ENCODE measurements at places on chromosomes 5 and 9.

- DNase-seq = no peak
Observed at GRCh38 chr5:64625678-64626077, 64.6 kb upstream of the SHISAL2B start.

DNA sequence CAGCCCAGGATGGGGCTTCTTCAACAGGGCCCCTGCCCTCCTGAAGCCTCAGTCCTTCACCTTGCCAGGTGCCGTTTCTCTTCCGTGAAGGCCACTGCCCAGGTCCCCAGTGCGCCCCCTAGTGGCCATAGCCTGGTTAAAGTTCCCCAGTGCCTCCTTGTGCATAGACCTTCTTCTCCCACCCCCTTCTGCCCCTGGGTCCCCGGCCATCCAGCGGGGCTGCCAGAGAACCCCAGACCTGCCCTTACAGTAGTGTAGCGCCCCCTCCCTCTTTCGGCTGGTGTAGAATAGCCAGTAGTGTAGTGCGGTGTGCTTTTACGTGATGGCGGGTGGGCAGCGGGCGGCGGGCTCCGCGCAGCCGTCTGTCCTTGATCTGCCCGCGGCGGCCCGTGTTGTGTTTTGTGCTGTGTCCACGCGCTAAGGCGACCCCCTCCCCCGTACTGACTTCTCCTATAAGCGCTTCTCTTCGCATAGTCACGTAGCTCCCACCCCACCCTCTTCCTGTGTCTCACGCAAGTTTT is 23.6 kb downstream of the PCDHGC5 start:
- DNase-seq = peak; percentile 83

- peak; percentile 30 for DNase-seq
Observed at GRCh38 chr5:100430268-100431195, 104.6 kb upstream of the FAM174A start.

GRCh38 chr5:127988146-127988760 is 95.3 kb upstream of the SLC12A2 start:
- DNase-seq = no peak

- no peak for DNase-seq
Observed at GRCh38 chr5:55141945-55142690, 17.9 kb upstream of the GPX8 start.

DNA sequence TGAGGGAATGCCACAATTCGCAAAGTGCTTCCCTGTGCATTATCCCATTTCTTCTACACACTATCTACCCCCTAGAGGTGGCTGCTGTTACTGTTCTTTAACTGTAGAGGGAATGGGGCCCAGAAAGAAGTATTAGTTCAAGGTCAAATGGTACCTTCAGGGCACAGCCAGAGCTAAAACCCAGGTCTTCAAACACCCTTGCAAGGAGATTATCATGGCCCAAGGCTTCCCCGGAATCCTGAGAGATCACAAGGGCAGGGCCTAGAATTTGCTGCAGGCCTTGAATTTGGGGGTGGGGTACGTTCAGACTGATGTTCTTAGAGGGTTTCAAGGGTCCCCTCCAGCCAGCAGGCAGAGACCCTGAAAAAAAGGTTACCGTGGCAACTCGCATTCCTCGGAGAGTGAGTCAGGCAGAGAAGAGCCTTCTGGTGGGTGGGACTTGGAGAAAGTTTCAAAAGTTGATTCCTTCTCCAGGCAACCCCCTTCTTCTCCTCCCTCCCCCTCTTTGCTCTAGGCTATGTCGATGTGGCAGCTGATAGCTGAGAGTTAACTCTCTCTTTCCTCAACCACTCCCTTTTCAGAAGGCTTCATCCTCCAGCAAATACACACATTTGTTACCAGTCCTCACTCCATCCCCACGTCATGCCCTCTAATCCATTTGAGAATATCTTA is 1.9 kb downstream of the SPARC start:
- no peak for DNase-seq

DNA sequence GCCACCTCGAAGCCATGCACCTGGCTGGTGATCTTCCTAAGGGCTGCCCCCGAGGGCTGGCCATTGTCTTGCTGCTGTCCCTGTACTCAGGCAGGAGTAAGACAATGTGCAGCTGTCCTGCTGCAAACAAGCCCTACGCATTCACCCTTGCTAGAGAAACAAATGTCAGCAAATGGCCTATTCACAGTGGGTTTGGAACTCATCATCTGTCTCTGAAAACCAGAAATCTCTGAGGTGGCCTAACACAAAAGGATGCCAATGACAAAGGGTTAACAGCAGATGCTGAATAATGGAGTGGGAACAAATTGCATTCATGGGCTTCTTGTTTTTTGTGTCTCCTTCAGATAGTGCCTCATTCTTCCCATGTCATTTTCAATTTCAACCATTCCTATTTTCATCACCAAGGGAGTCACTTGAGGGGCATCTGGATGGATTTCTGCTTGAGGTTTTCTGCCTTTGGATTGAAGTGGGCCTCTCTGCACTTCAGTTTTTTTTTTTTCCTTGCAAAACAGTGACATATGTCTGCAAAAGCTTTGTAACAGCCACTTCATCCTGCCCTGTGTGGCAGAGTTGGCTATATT is 261.6 kb upstream of the VLDLR start:
- no peak for DNase-seq

- no peak for DNase-seq
Observed at GRCh38 chr5:138022912-138023311, 10.0 kb downstream of the FAM13B start.

DNA sequence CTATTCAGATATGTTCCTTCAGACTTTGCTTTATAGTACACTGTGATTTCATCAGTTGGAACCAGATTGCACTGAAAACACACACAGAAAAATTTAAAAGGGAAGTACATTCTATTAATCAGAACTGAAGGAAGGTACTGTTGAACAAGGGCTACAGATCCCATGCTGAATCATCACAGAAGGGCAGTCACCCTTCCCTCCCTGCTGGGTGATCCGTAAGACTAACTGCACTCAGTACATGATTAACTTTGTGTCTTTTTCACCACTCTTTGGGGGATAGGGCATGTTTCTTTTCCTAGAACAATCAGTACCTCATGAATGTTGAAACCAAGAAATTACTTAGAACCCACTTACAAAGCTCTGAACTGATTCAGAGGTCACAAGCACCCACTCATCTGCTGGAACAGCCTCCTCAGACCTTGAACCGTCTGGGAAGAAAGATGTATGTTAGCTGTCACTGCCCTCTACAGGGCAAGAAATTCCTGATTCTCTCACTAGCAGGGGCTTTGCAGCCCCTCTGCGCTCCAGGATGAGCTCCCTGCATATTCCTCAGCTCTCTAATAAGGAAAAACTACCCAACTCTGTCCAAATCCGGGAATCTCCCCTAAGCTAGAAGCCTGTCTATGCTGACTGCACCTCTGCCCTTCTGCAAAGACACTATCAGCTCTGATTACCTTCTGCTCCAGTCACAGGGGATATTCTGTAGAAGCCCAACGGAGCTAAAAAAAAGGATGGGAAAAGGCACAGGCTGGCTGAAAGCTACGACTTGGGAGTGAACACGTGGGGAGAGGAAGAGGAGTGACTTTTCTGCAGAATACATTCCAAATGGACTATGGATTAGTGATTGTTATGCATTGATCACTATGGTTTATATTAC is 51.0 kb downstream of the IARS1 start:
- no peak for DNase-seq

- no peak for DNase-seq
Observed at GRCh38 chr5:135546912-135547311, 11.1 kb upstream of the NEUROG1 start.

DNA sequence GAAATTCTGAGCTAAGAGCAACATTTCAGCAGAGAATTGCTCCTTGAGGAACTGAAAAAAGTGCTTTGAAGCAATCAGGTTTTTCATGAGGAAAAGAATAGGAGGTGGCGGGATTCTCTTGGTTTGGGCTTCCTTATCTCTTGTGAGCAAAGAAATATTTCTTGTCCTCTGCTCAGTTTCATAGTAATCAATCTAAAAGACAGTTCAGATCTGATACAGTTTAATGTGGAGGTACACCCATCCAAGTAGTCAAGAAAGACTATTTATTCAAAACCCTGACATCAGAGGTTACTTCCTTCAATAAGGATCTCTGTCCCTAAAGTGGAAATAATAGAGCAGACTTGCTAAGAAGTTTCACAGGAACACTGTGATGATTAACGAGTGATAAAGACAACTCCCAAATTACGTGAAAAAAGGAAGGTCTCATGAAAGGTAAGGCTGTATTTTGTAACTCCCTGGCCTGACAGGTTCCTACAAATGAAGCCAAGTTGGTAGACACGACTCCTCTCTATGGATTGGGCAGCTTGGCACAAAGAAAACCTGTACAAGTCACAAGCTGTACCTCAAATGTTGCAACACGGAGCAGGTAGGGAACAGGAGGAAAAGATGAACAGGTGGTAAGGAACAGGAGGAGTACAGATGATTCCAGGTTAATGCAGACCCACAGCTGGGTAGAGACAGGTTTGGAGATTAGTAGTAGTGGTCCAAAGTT is 94.1 kb downstream of the SUSD1 start:
- no peak for DNase-seq

DNA sequence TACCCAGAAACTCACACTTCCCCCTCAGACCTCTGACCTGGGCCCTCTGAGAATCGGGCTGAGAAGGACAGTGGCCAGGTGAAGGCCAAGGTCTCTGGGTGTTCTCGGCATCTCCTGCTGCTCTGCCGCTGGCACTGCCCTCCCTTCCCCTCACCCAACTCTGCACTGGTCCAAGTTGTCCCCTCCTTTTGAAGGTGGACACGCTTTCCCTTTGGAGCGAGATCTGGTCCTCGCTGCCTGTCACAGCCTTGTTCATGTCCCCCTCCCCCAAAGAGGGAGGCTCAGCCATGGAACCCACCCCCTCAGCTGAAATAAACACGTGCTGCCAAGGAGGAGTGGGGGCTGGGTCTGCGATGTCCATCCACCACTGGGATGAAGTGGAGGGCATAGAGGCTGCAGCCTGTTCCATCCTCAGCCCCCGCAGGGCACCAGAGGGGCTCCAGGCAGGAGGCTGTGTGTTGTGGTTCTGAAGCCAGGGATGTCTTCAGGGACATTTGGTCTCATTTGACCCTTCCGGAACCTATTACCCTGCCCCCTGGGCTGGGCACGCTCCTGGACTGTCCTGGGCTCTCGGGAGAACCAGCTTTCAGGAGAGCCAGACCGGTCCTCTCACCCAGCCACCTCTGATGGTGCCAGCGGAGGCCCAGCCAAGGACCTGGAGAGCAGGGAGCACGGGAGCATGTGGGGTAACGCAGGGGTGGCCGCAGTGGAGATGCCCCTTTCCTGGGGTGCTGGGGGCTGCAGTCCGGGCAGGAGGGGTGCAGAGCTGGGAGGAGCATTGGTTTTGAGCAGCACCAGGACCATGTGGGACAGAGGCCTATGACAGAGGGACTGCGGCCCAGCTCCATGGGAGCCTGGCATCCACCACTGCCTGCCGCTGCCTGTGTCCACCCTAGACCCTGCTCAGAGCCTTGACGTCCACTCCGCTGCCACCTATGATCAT is 4.7 kb upstream of the LCN2 start:
- no peak for DNase-seq

DNA sequence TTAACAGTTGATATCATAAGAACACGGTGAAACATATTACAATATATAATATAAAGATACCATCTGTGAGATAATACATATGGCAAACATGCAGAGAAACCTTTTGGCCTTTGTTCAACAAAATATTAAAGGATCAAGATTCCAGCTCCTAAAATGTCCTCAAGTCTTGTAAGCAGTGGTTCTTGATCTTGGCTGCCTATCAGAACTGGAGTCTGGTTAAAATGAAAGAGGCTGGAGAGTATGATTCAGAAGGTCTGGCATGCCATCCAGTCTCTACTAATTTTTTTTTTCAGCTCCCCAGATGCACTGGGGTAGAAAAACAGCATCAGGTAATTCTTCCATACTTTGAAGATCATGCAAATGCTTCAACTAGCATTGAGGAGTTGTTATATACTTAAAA is 83.2 kb downstream of the TNC start:
- DNase-seq = no peak

DNA sequence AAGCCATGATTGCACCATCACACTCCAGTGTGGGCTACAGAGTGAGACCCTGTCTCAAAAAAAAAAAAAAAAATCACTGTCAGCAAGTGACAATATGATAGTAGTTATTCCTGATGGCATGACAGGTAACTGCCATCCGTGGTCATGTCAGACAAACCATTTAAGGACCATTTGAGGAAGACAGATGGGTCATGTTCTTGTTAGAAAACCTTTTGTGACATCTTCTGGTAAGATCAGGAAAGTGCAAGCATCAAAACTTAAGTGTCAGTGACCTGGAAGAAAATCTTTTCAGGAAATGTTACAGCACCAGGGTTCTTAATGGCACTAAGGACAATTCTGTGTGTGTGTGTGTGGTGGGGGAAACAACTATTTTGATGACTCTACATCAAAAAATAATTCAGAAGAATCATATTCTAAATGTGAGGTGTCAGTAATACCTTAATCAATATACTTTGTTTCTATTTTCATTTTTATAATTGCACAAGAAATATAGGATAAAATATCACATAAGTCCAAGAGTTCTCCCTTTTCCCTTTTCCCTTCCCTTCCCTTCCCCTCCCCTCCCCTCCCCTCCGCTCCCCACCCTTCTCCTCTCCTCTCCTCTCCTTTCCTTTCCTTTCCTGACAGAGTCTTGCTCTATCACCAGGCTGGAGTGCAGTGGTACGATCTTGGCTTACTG is 17.8 kb downstream of the SLC38A9 start:
- no peak for DNase-seq

DNA sequence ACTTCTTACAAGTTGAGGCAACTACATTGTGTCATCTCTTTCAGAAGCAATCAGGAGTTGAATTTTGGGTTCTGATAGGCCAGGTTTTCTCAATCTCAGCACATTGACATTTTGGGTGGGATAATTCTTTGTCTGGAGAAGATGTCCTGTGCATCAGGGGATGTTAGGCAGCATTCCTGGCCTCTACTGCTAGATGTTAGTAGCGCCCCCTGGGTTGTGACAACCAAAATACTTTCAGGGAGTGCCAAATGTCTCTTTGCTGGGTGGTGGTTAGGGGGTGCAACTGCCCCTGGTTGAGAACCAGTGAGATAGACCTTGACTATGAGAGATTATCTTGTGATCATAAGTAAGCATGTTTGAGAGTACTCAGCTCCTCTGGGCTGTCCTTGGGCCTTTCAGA is 164.3 kb upstream of the KLF9 start:
- no peak for DNase-seq

- no peak for DNase-seq
Observed at GRCh38 chr5:160071516-160071915, 47.7 kb downstream of the PWWP2A start.

GRCh38 chr5:31770132-31770720 is 131.3 kb downstream of the PDZD2 start:
- no peak for DNase-seq

- no peak for DNase-seq
Observed at GRCh38 chr9:92385477-92385876, 18.9 kb downstream of the OGN start.

GRCh38 chr5:55714339-55714738 is 2.2 kb upstream of the SLC38A9 start:
- DNase-seq = no peak
